ENCODE measurements at places on chromosomes 5 and 9. TPM values are rescaled to one million over a fixed set of nuclear protein-coding genes. Genes with fewer than 3 reads are reported as not detected.

Gene OR1Q1
- total RNA-seq, result not detected

Gene CLTA
- total RNA-seq, result 218 TPM

DNA sequence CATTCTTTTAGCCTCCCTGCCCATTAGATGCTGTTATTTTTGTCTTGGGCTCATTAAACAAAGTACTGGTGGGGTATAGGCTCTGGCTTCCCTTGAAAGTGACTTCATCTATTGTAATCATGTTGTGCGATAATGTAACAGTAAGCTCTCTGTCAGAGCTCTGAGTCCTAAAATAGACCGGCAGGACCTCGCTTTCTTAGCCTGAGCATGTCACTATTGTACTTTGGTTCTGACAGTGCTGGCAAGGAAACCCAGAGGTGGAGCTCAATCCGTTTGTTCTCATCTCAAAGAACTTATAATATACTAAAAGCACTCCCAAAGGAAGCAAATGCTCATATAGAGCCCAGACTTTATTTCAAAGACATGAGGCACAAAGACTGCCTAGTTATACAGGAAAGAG lies 339.1 kb upstream of the CCNH start:
- no peak for DNase-seq

DNA sequence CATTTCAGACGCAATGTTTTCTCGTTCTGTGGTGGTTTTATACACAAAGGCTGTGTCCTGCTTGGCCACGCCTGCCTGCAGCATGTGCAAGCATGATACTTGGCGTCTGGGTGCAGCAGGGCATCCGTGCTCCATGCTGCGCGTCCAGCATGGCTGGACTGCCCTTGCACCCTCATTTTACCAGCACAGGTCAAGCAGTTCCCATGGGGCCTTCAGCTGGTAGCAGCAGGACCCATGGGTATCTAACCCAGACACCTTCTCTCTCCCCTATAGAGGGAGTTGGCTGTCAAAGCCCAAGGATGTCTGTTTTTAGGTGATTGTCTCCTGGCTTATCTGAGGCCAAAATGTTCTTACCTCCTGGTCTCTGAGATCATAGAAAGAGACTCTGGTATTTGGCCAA lies 158.3 kb upstream of the PITX1 start:
- DNase-seq, result no peak

Measured in MCF 10A (cell line).